ENCODE measurements at places on chromosomes 3 and 15.

DNA sequence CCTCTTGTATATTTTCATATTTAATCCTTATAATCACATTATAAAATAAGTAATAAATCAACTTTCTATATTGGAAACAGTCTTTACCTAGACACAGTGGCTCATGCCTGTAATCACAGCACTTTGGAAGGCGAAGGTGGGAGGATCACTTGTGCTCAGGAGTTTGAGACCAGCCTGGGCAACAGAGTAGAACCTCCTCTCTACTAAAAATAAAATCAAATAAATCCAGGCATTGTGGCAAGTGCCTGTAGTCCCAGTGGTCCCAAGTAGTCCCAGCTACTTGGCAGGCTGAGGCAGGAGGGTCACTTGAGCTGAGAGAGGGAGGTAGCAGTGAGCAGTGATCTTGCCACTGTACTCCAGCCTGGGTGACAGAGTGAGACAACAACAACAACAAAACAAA, 975.1 kb downstream of the ROBO1 start:
- no peak for DNase-seq

GRCh38 chr3:141708367-141708766, 29.7 kb upstream of the RNF7 start:
- no peak for DNase-seq

DNA sequence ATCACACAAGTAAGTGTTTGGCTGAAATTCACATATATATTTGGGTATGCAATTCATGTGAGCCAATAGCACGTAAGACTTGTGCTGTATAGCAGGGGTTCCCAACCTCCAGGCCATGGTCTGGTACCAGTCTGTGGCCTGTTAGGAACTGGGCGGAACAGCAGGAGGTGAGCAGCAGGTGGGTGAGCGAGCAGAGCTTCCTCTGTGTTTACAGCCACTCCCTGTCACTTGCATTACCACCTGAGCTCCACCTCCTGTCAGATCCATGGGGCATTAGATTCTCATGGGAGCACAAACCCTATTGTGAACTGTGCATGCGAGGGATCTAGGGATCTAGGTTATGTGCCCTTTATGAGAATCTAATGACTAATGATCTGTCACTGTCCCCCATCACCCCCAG, 59.7 kb downstream of the MAP3K13 start:
- DNase-seq: no peak

GRCh38 chr3:23036728-23037127, 166.4 kb upstream of the UBE2E2 start:
- DNase-seq: no peak

- DNase-seq: no peak
These were observed 15.3 kb upstream of the KLHL25 start for GRCh38 chr15:85810075-85810474.

- DNase-seq: no peak
These were observed 28.8 kb upstream of the PLSCR2 start for GRCh38 chr3:146498002-146498736.

DNA sequence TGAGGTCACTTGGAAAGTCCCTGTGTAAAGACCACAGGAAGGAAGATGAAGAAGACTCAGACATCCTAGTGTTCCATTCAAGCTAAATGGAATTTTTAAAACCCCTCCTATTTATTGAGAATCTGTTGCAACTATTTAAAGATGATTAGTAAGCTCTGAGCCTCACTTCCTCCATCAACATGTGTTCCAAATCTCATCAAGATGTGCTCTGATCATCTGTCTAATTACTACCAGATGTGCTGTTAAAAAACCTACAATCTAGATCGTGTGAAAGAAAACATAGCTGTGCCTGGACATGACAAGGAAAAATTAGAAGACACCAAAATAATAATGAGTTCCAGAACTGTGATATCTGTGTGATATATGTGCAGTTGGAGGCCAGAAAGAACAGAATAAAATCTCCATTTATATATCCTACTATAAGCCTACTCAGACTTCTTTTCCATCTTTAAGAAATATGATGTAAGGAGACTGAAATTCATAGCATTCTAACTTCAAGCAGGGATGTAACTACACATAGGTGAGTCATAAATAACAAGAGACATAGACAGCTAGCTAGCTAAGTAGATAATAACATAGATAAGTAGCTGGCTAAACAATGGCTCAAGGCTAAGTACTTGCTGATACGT, 7.8 kb downstream of the XPC start:
- DNase-seq: no peak

DNA sequence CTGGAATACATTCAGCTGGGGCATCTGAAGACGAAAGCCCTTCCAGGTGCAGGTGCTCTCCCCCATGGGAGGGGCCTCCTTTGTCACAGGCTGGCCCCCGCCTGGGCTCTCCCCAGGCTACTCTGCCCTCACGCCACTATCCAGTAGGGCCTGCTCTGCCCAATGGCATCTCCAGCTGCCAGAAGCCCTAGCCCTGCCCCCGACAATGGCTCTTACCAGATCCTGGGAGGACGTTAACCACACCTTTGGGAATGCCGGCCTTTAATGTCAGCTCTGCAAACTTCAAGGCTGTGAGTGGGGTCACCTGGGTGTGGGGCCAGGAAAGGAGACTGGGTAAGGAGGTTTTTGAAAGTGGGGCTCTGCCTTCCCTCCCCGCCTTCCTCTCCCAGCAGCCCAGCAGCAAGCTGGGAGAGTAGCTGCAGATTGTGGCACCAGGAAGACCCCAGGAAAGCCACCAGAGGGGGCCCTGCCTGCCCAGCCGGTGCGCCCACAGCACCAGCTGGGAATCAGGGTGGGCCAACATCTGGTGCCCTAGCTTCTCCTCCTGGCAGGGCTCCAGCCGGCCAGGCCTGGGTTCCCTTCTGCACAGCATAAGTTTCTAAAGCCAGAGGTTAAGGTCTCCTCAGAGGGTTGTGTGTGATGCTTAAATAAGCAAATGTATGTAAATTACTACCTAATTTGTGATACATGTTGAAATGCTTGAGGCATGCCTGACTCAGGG, 40.4 kb upstream of the SLC41A3 start:
- DNase-seq: no peak

GRCh38 chr3:181622365-181622764, 89.4 kb upstream of the SOX2 start:
- DNase-seq: no peak
